ENCODE measurements at places on chromosomes 12 and 14.

GRCh38 chr14:83960832-83961512, 1569.0 kb upstream of the FLRT2 start:
- no peak overlapping the region for H3K27ac ChIP-seq
- no peaks in the 10 kb centered on the region for H3K36me3 ChIP-seq
- no peak overlapping the region for H3K4me3 ChIP-seq
- no peak for DNase-seq
- H3K27me3 ChIP-seq = peaks cover 2% of the 10 kb centered on the region
- H3K4me1 ChIP-seq = no peaks in the 10 kb centered on the region

- DNase-seq = no peak
- peaks cover under 1% of the 10 kb centered on the region for H3K4me1 ChIP-seq
- H3K4me3 ChIP-seq = no peak overlapping the region
- no peak overlapping the region for H3K27ac ChIP-seq
These were observed 46.6 kb downstream of the ATF7 start for GRCh38 chr12:53579545-53579955.

GRCh38 chr12:108315486-108316105, 23.5 kb downstream of the CMKLR1 start:
- peaks cover 15% of the 10 kb centered on the region for H3K4me1 ChIP-seq
- no peak overlapping the region for H3K27ac ChIP-seq
- no peaks in the 10 kb centered on the region for H3K36me3 ChIP-seq

GRCh38 chr12:75744607-75745256, 233.3 kb upstream of the KRR1 start:
- no peak for DNase-seq
- H3K36me3 ChIP-seq = peaks cover 8% of the 10 kb centered on the region
- H3K4me1 ChIP-seq = peaks cover 9% of the 10 kb centered on the region
- H3K4me3 ChIP-seq = no peak overlapping the region
- no peak overlapping the region for H3K27ac ChIP-seq

DNA sequence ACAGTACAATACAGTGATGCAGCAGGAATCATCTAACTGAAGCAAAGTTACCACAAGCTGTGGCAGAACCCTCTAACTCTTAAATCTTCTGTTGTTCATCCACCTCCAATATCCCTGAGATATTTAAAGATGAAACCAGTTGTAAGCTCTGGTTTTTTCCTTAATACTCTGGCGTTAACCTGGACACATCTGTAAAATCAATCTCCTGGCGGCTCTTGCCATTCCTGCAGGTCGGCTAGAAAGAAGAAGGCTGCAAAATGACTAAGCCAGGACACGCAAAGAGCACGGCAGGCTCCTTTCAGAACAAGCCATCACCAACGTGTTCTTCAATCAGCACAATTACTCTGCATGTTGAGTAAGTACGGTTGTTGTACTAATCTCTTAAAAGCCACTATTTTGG, 309.3 kb downstream of the MED13L start:
- no peak for DNase-seq
- H3K36me3 ChIP-seq = no peaks in the 10 kb centered on the region
- H3K4me1 ChIP-seq = no peaks in the 10 kb centered on the region
- H3K4me3 ChIP-seq = no peak overlapping the region

DNA sequence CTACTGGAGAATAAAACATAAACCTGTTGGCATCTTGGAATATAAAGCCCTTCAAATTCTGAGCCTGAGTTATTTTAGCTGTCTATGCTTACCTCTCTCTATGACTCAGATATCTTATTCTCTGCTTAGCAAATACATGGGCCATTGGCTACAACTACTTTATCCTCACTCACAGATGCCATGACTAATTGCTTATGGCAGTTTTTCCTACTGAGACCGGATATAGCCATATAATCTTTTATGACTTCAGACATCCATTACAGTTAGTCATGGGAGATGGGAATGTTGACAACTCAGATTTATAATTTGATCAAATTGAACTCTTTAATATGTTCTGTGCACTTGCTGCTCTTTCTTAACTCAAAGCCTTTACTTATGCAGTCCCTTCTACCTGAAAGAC, 502.4 kb upstream of the ATP2B1 start:
- DNase-seq = no peak
- H3K27me3 ChIP-seq = peaks cover 3% of the 10 kb centered on the region
- H3K36me3 ChIP-seq = peaks cover 12% of the 10 kb centered on the region
- H3K4me3 ChIP-seq = no peak overlapping the region

DNA sequence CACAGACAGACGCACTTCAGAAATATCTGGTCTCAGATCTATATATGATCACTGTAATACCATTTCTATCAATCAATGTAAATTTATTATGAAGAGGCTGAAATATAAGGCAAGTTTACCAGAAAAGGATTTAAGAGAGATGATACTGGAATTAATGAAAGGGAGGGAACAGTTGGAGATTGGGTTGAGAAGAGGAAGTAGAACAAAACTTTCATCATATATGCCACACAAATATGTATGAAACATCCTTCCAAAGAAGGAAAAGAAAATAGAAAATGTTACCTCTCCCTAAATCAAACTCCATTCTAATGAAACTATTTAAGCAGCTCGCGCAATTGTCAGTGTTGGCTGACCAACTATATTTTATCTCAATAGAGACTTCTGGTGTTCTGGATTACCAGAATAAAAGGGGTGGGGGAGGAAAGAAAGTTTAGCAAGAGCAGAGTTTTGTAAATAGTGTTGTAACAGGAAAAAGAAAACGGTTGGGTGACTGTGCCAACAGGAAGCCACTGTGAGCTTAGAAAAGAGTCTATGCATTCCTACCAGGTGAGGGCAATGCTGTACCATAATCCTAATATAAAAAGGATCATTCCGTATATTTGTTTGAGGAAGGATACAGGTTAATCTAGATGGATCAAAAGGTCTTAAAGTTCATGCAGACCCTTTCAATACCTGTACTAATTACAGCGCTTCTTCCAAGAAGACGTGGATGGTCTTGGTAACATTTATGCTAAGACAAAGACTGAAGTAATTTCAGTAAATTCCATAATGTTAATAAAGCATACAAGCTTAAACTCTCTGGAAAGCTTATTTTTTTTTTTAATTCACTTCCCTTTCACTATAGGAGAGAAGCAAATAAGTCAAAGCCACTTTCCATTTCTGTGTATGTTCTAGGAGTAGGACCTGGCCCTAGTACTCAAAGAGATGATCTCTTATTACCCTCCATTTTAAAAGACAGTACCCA, 14.5 kb upstream of the LLPH start:
- DNase-seq = no peak
- no peak overlapping the region for H3K27ac ChIP-seq
- no peaks in the 10 kb centered on the region for H3K27me3 ChIP-seq
- no peak overlapping the region for H3K4me3 ChIP-seq
- H3K36me3 ChIP-seq = peaks cover 17% of the 10 kb centered on the region
- peaks cover 3% of the 10 kb centered on the region for H3K4me1 ChIP-seq

DNA sequence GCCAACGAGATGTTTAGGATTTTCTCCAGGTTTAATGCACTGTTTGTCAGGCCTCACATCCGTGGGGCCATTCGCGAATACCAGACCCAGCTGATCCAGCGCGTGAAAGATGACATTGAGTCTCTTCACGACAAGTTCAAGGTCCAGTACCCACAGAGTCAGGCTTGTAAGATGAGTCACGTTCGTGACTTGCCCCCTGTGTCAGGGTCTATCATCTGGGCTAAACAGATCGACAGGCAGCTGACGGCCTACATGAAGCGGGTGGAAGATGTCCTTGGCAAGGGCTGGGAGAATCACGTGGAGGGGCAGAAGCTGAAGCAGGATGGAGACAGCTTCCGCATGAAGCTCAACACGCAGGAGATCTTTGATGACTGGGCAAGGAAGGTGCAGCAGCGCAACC, 21.6 kb downstream of the DYNC1H1 start:
- H3K36me3 ChIP-seq = no peaks in the 10 kb centered on the region
- H3K4me3 ChIP-seq = no peak overlapping the region
- H3K27me3 ChIP-seq = peaks cover 2% of the 10 kb centered on the region
- H3K4me1 ChIP-seq = no peaks in the 10 kb centered on the region
- H3K27ac ChIP-seq = no peak overlapping the region
- no peak for DNase-seq

DNA sequence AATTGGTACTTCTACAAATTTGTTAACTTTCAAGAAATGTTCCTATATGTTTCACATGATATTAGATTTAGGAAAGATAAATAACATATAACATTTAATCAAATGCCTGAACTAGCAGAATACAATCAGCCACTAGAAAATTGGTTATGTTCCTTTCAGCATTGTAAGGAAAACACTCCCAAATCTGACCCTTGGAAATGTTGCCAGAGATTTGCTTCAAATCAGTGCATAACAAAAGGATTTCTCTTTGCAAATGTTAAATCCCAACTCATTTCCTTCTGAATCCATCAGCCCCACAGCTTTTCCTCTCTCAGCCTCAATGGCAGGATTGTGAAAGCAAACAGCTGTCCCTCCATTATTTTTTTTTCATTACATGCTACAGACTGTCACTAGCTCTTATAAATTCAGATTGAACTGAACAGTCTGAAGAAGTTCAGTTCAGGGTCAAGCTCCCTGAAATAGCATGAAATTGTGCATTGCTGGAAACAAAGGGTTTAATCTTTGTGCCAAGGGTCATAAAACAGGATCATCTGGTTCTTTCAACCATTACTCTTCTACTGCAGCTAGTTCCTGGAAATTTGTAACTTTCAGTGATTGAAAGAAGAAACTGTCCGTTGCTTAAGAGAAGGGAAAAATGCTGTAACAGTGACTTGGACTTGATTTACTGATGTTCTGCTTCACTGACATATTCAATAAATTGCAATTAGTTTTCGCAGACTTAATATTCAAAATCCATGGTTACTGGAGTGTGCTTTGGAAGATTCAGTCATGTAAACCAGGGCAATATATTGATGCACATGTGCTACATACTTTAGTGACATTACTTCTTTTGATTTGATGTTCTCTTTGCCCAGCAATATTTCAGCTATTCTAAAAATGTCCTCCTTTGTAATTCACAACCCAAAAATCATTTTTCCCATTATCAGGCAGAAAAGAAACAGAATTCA, 246.4 kb downstream of the RPL10L start:
- H3K4me3 ChIP-seq = no peak overlapping the region
- no peak overlapping the region for H3K27ac ChIP-seq
- no peaks in the 10 kb centered on the region for H3K27me3 ChIP-seq
- DNase-seq = no peak
- peaks cover 5% of the 10 kb centered on the region for H3K4me1 ChIP-seq
- no peaks in the 10 kb centered on the region for H3K36me3 ChIP-seq

DNA sequence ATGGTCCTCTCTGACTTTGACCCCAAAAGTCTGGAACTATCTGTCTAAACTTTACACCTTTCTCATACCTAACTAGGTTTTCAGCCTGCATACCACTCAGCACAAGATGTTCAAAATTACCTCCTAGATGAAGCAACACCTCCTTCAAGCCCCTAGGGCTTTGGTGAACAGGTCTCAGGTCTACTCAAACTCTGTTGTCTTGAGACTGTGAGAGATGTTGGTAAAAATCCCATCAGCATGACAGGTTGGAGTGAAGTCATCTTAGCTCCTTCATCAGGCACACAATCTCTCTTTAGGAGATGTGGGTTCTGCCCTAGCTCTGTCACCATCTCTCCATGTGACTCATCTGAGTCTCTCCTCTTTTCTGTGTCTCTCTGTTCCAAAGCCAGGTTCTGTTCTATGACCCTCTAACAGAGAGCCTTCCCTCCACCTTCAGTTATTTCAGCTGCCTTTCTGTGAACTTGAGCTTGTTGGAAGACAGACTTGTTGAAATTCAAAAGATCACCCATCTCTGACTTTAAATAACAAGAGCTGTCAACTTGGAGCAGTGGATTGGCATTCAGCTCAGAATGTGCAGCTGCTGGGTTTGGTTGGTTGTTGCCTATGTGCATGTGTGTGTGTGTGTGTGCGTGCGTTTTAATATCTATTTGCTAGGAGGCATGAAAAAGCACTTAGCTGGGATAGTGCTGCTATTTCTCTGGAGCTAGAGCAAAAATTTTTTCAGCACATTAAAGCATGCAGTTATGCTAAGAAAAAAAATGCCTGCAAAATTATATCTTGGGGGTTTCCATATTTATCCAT, 130.7 kb downstream of the CRACR2A start:
- H3K36me3 ChIP-seq = no peaks in the 10 kb centered on the region
- H3K27me3 ChIP-seq = peaks cover 3% of the 10 kb centered on the region
- no peak overlapping the region for H3K27ac ChIP-seq
- H3K4me3 ChIP-seq = no peak overlapping the region
